Nephron progenitor cell (in vitro differentiated cells): ENCODE measurements at places on chromosomes 1 and 21.

- H3K27ac ChIP-seq = no peak overlapping the region
- no peaks in the 10 kb centered on the region for H3K36me3 ChIP-seq
- H3K27me3 ChIP-seq = peaks cover 22% of the 10 kb centered on the region
These were observed 407.0 kb downstream of the NPHP4 start for GRCh38 chr1:5585256-5585655.

DNA sequence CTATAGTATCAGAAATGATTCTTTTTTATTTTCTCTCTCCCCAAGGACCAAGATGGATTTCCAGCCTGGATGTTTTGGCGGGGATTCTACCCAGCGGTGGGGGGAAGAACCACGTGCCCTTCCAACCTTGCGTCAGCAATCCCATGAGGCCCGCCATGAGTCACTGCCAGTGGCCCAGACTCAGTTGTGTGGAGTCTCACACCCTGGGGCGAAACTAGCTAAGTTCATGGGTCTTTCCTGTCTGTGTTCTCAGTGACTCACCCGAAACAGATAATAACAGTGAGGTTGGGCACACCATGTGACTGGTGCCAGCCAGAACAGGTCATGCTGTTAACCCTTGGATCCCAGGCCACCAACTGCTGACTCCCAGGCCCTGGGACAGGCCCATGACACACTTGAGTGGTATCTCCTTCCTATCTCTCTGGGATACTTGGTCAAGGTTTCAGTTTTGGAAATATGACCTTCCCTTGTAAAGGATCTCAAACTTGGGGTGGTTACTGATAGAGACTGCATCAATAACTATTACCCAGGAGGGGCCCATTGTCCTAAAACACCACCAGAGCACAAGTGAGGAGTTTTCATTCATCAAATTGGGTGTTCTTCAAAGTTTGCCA lies 98.0 kb upstream of the DUSP10 start:
- no peaks in the 10 kb centered on the region for H3K36me3 ChIP-seq
- H3K27me3 ChIP-seq = peaks cover 3% of the 10 kb centered on the region
- H3K4me1 ChIP-seq = peaks cover 8% of the 10 kb centered on the region
- no peak for DNase-seq
- H3K27ac ChIP-seq = no peak overlapping the region
- H3K4me3 ChIP-seq = no peak overlapping the region

DNA sequence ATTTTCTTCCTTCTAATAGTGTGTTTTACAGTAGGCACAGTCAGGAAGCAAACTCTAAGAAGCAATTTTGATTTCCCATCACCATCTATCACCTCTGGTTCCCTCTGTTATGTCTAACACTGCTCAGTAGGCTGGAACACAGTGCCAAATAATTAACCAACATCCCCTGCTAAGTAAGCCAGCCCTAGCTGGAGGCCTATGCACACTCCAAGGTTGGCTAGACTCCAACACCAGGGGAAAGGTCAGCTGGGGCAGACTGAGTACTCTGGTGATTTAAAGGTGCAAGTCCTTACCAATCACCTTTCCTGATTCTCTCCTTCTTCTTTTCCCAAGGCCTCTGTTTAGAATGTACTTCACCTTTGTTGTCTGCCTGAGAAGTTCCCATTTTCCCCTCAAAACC lies 46.5 kb upstream of the BEND5 start:
- no peak overlapping the region for H3K27ac ChIP-seq
- no peak for DNase-seq
- no peak overlapping the region for H3K4me3 ChIP-seq

GRCh38 chr1:208681878-208682663 lies 437.9 kb upstream of the PLXNA2 start:
- no peaks in the 10 kb centered on the region for H3K36me3 ChIP-seq
- no peak overlapping the region for H3K4me3 ChIP-seq
- H3K4me1 ChIP-seq = peaks cover 6% of the 10 kb centered on the region

DNA sequence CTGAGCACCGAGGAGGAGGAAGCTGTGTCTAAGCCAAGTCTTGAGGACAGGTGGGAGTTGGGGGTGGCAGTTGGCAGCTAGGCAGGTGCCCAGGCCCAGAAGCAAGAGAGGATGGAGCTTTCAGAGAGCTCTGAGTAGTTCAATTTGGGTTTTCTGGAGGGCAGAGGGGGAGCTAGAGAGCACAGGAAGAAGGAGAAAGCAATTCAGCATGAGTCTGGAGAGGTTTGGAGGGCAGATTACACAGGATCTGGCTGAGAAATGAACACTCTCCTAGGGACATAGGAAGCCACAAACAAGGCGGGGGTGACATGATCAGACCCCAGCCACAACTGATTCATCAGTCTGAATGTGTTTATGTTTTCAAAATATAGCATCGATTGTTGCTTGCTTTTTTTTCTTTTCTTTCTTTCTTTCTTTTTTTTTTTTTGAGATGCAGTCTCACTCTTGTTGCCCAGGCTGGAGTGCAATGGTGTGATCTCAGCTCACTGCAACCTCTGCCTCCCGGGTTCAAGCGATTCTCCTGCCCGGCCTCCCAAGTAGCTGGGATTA lies 23.8 kb downstream of the PTPRF start:
- H3K27me3 ChIP-seq = peaks cover 2% of the 10 kb centered on the region
- H3K4me1 ChIP-seq = peaks cover 46% of the 10 kb centered on the region
- H3K36me3 ChIP-seq = peaks cover 34% of the 10 kb centered on the region
- DNase-seq = no peak

DNA sequence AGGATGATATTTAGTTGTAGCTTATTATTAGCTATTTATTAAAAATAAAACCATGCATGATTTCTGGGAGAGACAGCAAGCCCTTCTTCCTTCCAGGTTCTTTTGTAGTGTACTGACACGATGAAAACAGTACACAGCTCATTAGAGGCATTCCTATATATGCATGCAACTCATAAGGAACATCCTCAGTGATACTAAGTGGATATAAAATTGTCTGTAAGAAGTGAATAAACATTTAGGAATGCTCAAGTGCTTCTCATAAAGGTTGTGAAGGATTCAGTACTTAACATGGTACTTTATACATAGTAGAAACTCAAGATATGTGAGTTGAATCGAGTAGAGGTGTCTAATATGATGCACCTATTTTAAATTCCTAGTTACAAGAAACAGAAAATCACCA lies 287.7 kb downstream of the SDCCAG8 start:
- H3K4me1 ChIP-seq = no peaks in the 10 kb centered on the region
- no peak overlapping the region for H3K4me3 ChIP-seq
- no peak for DNase-seq
- peaks cover 5% of the 10 kb centered on the region for H3K27me3 ChIP-seq
- H3K27ac ChIP-seq = no peak overlapping the region

GRCh38 chr1:236502579-236502971 lies 21.2 kb upstream of the LGALS8 start:
- peak overlapping the region; percentile 73 for H3K4me3 ChIP-seq
- peaks cover 30% of the 10 kb centered on the region for H3K4me1 ChIP-seq
- H3K27me3 ChIP-seq = peaks cover 4% of the 10 kb centered on the region
- peak overlapping the region; percentile 99 for H3K27ac ChIP-seq
- no peaks in the 10 kb centered on the region for H3K36me3 ChIP-seq

GRCh38 chr21:22813201-22813600 lies 1815.0 kb downstream of the NCAM2 start:
- H3K4me1 ChIP-seq = no peaks in the 10 kb centered on the region
- DNase-seq = no peak
- no peaks in the 10 kb centered on the region for H3K27me3 ChIP-seq
- H3K36me3 ChIP-seq = no peaks in the 10 kb centered on the region

GRCh38 chr1:208240662-208241355 lies 3.4 kb downstream of the PLXNA2 start:
- peaks cover 82% of the 10 kb centered on the region for H3K4me1 ChIP-seq
- no peak for DNase-seq
- peaks cover 37% of the 10 kb centered on the region for H3K27me3 ChIP-seq
- peak overlapping the region; percentile 92 for H3K4me3 ChIP-seq
- no peak overlapping the region for H3K27ac ChIP-seq

GRCh38 chr1:82044111-82044510 lies 243.4 kb downstream of the ADGRL2 start:
- no peaks in the 10 kb centered on the region for H3K27me3 ChIP-seq
- DNase-seq = no peak
- H3K27ac ChIP-seq = no peak overlapping the region

- H3K4me1 ChIP-seq = no peaks in the 10 kb centered on the region
- peaks cover 5% of the 10 kb centered on the region for H3K27me3 ChIP-seq
- H3K27ac ChIP-seq = no peak overlapping the region
- H3K36me3 ChIP-seq = no peaks in the 10 kb centered on the region
- no peak for DNase-seq
These were observed 225.7 kb upstream of the KCNK2 start for GRCh38 chr1:214856843-214857242.

GRCh38 chr1:70220015-70220414 lies 1.2 kb upstream of the SRSF11 start:
- peak overlapping the region; percentile 68 for H3K4me3 ChIP-seq
- H3K4me1 ChIP-seq = peaks cover 41% of the 10 kb centered on the region
- H3K36me3 ChIP-seq = peaks cover 27% of the 10 kb centered on the region
- H3K27me3 ChIP-seq = no peaks in the 10 kb centered on the region
- DNase-seq = no peak

- H3K27me3 ChIP-seq = peaks cover 3% of the 10 kb centered on the region
- H3K4me1 ChIP-seq = peaks cover 82% of the 10 kb centered on the region
- H3K36me3 ChIP-seq = peaks cover 31% of the 10 kb centered on the region
- H3K27ac ChIP-seq = peak overlapping the region; percentile 98
- peak; percentile 50 for DNase-seq
These were observed 458 bp downstream of the CRABP2 start for GRCh38 chr1:156704930-156705320.

- no peak overlapping the region for H3K4me3 ChIP-seq
- no peak overlapping the region for H3K27ac ChIP-seq
- DNase-seq = no peak
These were observed 5.3 kb upstream of the S100A12 start for GRCh38 chr1:153380711-153381110.

GRCh38 chr1:157831968-157832626 lies 9.5 kb downstream of the CD5L start:
- no peak overlapping the region for H3K27ac ChIP-seq
- DNase-seq = no peak
- no peaks in the 10 kb centered on the region for H3K4me1 ChIP-seq
- no peak overlapping the region for H3K4me3 ChIP-seq
- H3K27me3 ChIP-seq = peaks cover 6% of the 10 kb centered on the region

DNA sequence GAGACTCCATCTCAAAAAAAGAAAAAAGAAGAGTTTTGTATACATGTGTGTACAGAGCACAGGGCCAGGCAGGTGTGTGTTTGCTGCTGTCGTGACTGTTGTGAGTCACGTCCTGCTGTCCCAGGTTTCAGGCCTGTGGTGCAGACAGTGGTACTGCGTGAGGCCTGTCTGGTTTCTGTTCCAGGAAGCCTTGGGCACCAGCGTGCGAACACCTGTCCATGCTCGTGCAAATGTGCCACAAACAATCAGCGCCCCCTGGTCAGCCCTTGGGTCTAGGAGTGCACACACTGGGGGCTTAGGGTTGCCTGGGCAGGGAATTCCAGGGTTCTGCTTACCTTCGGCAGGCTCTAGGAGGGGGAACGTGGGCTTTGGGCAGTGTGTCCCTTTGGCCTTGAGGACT lies 16.9 kb downstream of the GPR157 start:
- H3K27me3 ChIP-seq = peaks cover 14% of the 10 kb centered on the region
- peaks cover 17% of the 10 kb centered on the region for H3K4me1 ChIP-seq
- no peak overlapping the region for H3K27ac ChIP-seq
- no peaks in the 10 kb centered on the region for H3K36me3 ChIP-seq

DNA sequence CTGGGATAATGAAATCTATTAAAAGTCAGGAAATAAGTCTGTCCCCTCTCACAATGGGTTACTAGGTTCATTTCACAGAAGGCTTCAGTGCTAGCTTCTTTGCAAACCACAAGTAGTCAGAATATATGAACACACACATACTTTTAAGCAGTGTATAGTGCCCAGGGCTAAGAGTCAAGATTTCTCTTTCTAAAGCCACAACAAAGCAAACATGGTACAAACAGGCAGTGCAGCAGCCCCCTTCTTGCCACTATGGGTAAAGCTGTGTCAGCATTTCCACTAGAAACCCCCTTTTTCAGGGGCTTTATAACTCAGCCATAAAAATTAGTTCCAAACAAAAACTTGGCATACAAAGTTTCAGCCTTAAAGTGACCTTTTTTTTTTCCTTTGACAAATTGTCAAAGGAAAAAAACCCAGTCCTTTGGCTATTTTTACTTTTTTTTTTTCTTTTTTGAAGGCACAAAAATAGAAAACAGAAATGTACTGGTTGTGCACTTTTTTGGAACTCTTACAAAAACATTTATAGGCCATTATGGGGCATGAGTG lies 315.4 kb downstream of the LMO4 start:
- peak overlapping the region; percentile 44 for H3K27ac ChIP-seq
- H3K4me3 ChIP-seq = no peak overlapping the region
- peaks cover 48% of the 10 kb centered on the region for H3K4me1 ChIP-seq
- DNase-seq = no peak
- H3K27me3 ChIP-seq = no peaks in the 10 kb centered on the region
- H3K36me3 ChIP-seq = no peaks in the 10 kb centered on the region

DNA sequence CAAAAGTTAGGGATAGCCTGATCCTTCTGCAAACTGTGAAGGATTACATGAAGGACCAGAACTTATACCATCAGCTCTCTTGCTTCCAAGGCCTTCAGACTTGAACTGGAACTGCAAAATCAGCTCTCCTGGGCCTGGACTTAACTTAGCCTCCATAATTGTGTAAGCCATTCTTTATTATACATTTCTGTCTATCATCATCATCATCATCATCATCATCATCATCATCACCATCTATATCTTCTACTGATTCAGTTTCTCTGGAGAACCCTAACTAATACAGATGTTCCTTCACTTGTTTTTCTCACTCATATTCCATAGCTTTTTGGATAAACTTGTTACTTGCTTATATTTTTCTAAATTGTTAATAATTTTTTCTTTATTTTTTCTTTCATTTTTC lies 50.0 kb downstream of the PAPPA2 start:
- H3K27me3 ChIP-seq = peaks cover 3% of the 10 kb centered on the region
- no peak overlapping the region for H3K4me3 ChIP-seq
- no peaks in the 10 kb centered on the region for H3K36me3 ChIP-seq
- peaks cover 26% of the 10 kb centered on the region for H3K4me1 ChIP-seq
- no peak overlapping the region for H3K27ac ChIP-seq
- DNase-seq = no peak

GRCh38 chr1:153260585-153261280 lies 1.2 kb downstream of the LORICRIN start:
- H3K27me3 ChIP-seq = peaks cover 62% of the 10 kb centered on the region
- H3K4me1 ChIP-seq = peaks cover 5% of the 10 kb centered on the region
- H3K4me3 ChIP-seq = peak overlapping the region; percentile 75
- no peak overlapping the region for H3K27ac ChIP-seq

DNA sequence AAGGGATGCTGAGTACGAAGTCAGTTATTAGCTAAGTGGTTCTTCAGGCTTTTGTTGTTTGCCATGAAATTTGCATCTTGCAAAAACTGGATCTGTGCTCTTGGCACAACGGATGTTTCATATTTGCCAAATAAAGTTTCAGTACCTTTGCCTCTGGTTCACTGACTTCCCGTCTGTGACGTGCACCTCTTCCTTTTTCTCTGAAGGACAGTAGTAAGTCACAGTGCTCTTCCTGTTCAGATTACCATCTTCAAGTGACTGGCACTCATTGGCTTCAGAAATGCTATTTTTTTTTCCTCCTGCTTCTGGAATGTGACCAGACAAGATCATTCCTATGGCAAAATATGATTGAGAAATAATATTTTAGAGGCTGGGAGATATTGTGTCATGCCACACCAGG lies 75.9 kb upstream of the GREM2 start:
- H3K4me1 ChIP-seq = peaks cover 4% of the 10 kb centered on the region
- no peaks in the 10 kb centered on the region for H3K36me3 ChIP-seq

GRCh38 chr1:36098650-36099365 lies 10.1 kb downstream of the ADPRS start:
- H3K27me3 ChIP-seq = peaks cover 3% of the 10 kb centered on the region
- H3K27ac ChIP-seq = no peak overlapping the region
- peaks cover 6% of the 10 kb centered on the region for H3K4me1 ChIP-seq
- no peak for DNase-seq
- no peak overlapping the region for H3K4me3 ChIP-seq

GRCh38 chr1:91913018-91913417 lies 27.1 kb upstream of the TGFBR3 start:
- no peaks in the 10 kb centered on the region for H3K4me1 ChIP-seq
- H3K36me3 ChIP-seq = no peaks in the 10 kb centered on the region
- peaks cover 3% of the 10 kb centered on the region for H3K27me3 ChIP-seq
- H3K4me3 ChIP-seq = no peak overlapping the region
- no peak overlapping the region for H3K27ac ChIP-seq
